ENCODE measurements at places on chromosomes 4 and X.

- DNase-seq: no peak
These were observed 190.2 kb downstream of the DCLK2 start for GRCh38 chr4:150268444-150268843.

DNA sequence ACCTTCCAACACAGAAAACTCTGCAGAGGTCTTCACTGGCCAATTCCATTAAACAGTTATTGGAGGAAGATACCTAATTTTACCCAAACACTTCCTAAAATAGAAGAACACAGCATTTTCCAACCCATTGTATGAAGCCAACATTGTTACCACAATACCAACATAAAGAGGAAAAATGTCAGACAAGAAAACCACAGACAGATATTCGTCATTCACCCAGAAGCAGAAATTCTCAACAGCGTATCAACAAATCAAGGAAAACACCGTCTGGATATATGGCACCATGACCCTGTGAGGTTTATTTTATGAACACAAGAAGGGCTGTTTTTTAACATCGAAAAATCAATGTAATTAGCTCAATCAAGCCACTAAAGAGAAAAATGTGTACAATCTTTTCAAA lies 255.6 kb downstream of the ASMT start:
- no peak for DNase-seq

DNA sequence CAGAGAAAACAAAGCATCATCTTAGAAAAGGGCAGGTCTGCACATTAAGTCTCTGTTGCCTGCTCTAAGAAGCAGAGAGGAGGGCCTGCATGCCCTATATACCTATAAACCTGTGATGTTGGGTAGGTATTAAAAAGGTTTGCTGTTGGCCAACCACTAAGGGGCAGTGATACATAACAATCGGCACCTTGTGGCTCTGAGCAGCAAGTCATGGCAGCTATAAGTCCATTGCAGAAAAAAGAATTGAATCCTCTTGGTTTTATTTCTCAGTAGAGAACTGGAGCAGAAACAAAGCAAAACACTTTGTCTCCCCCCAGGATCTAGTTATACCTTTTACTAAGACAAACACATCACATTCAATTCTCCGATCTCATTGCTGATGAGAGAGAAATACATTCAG lies 1364.4 kb downstream of the STIM2 start:
- DNase-seq: no peak

DNA sequence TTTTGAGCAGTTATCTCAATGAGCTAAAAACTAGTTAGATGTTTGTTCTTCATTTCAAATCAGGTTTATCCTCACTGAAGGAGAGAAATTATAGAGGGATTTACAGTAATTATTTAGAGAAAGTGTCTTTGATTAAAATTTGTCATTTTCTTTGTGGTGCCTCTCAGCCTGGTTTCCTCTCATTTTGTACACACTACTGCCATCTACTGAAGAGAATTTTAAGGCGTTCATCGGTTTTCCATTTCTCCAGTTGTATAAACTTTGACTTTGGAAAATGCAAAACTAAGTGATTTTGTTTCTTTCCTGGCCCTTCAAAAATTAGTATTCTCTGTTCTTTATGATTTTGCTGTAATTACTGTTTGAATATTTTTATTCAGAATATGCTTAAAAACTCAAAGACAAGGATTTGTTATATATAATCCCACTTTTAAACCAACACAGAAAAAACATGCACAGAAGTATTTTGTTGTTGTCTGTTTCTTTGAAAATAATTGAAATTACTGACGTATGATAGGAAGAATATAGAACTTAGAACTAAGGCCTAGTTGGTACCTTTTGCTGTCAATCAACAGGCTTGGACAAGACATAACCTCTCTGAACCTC lies 34.4 kb upstream of the ANXA3 start:
- DNase-seq: no peak

GRCh38 chr4:118823471-118823870 lies 12.5 kb downstream of the SEC24D start:
- DNase-seq: no peak

DNA sequence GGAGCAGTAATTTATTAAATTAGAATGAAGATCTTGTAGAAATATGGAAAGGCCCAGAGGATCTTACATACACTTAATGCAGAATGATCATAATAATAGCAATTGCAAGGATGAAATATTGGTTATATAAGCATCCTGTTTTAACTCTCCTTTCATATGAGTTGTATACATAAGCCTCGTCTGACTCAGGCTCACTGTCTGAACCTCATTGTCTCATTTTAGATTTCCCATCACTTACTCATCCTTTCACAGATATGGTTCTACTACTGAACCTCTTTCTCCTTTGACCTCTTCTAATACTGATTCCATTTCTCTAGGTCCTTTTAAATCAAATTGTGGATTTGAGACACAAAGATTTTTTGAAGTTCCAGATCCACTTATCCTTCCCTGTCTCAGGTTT lies 277.3 kb upstream of the TRPC5 start:
- DNase-seq: no peak

- no peak for DNase-seq
These were observed 117.4 kb downstream of the TMA16 start for GRCh38 chr4:163611784-163612445.

DNA sequence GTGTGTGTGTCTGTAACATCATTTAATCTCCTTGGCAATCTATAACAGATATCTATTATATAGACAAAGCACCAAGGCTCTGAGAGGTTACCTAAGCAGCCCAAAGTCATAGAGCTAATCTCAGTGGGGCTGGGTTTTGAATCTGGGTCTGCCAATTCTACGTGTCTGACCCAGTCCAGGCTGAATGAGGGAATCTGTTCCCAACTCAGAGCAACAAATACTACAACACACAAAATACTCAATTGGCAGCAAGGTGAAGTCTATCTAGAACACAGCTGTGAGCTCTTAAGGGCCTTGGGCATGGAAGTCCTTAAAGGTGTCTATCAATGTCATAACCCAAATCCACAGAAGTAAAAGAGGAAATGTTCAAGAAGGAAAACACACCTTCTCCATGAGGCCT lies 47.5 kb upstream of the NAP1L5 start:
- no peak for DNase-seq

DNA sequence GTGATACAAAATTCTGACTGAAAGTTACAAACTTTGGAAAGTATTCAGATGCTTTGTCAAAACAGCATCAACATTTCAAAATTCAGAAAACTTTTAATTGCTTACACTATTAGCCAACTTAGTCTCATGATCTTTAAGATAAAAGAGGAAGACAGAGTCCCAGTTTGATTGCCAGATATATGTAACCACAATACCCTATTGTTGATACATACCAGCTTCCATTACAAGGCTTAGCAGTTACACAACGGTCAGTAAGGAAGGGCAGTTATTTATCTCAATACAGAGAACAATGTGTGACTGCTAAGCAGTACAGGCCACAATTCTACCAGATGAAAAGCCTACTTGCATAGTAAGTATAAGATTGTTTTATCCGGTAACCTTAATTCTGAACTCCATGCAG lies 138.4 kb downstream of the SPANXN3 start:
- no peak for DNase-seq

- DNase-seq: no peak
These were observed 59.1 kb downstream of the IGFBP7 start for GRCh38 chr4:57051095-57051494.

DNA sequence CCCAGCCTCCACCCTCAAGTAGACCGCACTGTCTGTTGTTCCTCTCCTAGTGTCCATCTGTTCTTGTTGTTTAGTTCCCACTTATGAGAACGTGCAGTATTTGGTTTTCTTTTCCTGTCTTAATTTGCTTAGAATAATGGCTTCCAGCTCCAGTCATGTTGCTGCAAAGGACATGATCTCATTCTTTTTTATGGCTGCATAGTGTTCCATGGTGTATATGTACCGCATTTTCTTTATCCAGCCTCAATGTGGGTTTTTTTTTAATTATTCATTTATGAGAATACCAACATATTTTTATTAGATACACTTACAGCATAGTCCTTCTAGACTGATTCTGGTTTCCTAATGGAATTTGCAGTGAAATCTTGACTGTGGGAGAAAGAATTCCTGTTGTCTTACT lies 1.3 kb downstream of the VMA21 start:
- no peak for DNase-seq

DNA sequence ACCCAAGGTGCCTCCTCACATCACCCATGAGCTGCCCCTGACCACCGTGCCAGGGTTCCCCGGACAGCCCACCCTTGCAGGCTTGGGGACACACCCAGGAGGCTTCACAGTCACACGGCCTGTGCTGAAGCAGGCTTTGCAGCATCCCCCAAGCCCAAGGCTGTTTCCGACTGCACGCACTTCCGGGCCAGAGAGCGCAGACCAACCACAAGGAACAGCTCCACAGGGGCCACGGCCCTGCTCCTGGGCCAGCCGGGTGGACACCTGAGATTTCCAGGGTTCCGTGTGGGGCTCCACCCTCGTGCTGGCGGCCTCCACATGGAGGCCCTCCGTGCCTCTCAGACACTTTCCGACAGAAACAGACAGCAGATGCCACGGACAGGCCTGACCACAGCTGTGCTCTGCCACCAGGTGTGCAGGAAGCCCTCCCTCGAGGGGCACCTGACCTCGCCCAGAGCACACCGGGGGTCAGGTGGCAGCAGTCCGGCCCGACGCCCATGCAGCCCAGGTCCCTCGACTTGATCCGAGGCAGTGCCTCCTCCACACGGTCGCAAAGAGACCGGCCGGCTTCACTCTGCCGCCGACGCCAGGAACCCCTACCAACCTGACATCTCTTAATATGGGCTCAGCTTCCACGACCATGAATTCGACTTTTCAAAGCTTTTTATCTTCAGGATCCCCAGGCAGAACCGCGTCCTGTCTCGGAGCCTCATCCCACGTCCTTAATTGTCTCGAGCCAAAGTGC lies 8.0 kb downstream of the CTBP1 start:
- no peak for DNase-seq

DNA sequence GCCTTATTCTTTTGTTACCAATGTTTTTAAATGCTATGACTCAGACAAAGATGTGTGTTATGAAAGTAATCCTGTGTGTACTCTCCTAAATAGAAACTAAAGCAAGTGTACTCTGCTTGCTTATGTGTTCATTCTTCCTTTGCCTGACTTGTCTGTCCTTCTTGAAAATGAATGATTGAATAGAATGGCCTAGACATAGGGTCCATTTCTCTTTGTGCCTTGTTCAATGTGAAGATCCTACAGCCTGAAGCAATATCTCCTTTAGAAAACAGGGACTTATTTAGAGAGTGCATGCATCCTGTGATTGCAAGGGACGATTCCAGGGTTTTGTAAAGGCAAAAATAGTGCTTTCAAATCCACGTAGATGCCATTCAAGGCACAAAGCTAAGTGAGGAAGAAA lies 343.6 kb upstream of the TACR3 start:
- no peak for DNase-seq

GRCh38 chr4:89305712-89306437 lies 1.7 kb downstream of the GPRIN3 start:
- no peak for DNase-seq

GRCh38 chr4:40887764-40888131 lies 138.0 kb downstream of the NSUN7 start:
- DNase-seq: no peak

DNA sequence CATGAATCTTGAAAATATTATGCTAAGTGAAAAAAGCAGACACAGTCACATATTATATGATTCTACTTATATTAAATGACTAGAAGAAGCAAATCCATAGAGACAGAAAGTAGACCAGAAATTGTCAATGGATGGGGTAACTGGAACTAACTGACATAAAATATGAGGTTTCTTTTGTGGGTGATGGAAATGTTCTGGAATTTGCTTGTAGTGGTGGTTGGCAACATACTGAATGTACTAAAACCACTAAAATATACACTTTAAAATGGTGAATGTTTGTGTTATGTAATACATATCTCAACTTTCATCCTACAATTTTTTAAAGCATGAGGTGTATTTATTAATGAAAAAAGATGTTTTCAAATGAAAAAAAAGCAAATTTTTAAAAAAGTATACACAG lies 14.7 kb downstream of the CNOT6L start:
- no peak for DNase-seq

GRCh38 chr4:41363384-41363981 lies 106.8 kb downstream of the UCHL1 start:
- no peak for DNase-seq

DNA sequence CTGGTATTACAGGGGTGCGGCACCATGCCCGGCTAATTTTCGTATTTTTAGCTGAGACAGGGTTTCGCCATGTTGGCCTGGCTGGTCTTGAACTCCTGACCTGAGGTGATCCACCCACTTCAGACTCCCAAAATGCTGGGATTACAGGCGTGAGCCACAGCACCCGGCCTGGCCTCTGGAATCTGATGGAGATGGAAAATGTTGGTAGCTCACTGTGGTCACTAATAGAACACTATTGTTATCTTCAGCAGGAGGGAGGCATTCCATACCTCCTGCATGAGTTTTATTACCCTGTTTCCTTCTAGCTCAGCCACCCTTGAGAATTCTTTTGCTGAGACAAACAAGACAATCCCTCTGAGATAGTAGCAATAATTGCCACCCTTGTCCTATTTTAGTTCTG lies 105.0 kb downstream of the SHROOM3 start:
- no peak for DNase-seq

DNA sequence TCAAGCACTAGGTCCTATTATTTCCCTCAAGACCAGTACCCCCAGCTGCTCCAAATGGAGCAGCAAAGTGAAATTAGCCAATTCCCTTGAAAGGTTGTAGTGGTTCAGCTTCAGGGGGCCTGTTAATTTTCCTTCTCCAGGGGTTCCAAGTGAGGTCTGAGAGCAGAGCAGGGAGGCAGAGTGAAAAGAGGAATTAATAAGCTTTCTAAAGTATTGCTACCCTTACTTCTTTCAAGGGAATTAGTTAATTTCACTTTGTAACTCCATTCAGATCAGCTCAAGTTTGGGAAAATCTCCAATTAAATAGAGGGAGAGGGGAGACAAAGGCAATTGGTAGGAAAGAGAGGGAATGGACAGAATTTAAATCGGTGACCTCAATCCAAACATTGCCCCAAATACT lies 78.7 kb upstream of the SLC7A11 start:
- DNase-seq: no peak

DNA sequence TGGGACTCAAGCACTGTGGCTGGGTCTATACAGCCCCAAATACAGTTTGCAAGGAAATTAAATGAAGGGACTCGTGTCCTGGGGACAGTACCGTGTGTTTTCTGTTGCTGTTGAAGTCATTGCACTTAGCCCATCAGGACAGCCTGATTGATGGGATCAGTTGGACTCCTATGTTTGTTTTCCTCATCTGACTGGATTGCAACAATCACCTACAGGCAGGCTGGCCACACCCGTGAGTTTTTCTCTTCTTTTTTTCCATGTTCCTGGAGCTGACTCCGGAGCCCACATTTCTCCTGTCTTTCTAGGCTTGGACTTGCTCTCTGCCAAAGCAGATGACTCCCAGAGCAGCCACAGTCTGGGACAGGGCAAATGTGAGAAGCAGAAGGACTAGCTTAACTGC lies 38.1 kb downstream of the RTL9 start:
- DNase-seq: no peak

- no peak for DNase-seq
These were observed 129.4 kb upstream of the TENM3 start for GRCh38 chr4:182113779-182114178.

GRCh38 chr4:112775801-112776200 lies 138.9 kb downstream of the LARP7 start:
- no peak for DNase-seq

- DNase-seq: no peak
These were observed 44.6 kb upstream of the MBNL3 start for GRCh38 chrX:132533409-132533808.
